ENCODE measurements at places on chromosomes 5 and 9. TPM values are rescaled to one million over a fixed set of nuclear protein-coding genes. Genes with fewer than 3 reads are reported as not detected.

The PCDHGB6 gene
- 71.5 TPM for total RNA-seq

DNA sequence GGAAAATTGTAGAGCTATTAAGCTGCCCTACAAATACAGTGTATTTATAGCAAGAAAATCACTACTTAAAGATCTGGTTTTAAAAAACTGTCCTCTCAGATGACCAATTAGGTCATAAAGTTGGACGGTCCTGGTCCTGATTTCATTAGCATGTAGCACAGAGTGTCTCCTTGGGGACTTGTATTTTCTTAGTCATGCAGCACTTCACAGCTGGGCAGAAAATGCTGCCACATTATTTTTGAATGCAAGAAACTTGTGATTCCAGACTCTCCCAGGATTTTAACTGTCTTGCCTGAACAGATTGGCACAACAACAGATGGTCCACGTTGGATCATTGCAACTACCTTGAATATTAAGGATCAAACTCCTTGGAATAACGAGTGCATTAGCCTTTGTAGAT, 348.1 kb upstream of the SGCD start:
- peaks cover 7% of the 10 kb centered on the region for H3K4me1 ChIP-seq
- no peak overlapping the region for H3K4me3 ChIP-seq

DNA sequence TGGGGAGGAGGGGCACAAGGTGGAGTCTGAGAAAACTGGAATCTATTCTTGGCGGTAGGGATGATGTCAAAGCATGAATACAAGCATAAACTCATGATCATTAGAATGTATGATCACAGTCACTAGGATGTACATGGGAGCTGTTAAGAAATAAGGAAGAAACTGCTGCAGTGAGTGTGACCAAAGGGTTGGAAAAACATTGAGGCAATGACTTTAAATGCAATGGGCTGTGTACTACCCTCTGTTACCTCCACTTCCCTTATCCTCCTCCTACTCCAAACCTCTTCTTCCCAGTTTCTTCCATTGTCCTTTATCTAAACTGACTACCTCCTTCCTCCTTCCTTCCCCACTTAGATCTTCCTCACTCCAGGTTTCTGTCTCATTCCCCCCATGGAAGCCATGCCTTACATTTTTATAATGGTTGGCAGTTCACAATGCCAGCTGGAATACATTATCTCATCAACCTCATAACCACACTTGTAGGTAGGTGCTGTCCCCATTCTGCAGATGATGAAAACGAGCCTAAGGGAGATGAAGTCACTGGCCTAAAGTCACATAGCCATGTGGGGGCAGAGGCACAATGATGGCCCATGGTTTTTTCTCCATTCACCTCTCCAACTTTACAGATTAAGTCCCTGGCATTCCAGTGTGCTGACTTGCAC, 21.9 kb upstream of the TNFSF15 start:
- no peak for DNase-seq
- H3K27ac ChIP-seq = no peak overlapping the region
- H3K4me3 ChIP-seq = no peak overlapping the region
- H3K36me3 ChIP-seq = peaks cover 6% of the 10 kb centered on the region
- H3K27me3 ChIP-seq = peaks cover 7% of the 10 kb centered on the region

The CD180 gene
- total RNA-seq = not detected

DNA sequence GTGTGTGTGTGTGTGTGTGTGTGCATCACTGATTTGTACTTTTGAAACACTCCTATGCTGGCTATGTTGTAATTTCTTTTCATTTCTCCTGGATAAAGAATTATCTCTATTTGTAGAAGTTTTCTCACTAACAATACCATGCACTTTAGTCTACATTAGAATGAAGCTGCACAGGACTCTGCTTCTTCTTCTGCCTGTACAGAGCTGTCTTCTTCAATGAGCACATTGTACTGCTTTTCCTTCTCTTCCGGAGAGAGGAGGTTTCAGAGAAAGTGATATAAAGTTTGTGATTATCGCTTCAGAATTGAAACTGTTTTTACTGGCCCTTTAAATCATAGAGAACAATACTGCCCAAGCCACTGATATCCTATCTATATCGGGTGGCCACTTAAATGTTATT, 677.0 kb downstream of the NR2F1-AS1 start:
- H3K27me3 ChIP-seq = no peaks in the 10 kb centered on the region
- no peaks in the 10 kb centered on the region for H3K36me3 ChIP-seq
- no peak overlapping the region for H3K4me3 ChIP-seq
- H3K4me1 ChIP-seq = peaks cover 20% of the 10 kb centered on the region
- no peak for DNase-seq

DNA sequence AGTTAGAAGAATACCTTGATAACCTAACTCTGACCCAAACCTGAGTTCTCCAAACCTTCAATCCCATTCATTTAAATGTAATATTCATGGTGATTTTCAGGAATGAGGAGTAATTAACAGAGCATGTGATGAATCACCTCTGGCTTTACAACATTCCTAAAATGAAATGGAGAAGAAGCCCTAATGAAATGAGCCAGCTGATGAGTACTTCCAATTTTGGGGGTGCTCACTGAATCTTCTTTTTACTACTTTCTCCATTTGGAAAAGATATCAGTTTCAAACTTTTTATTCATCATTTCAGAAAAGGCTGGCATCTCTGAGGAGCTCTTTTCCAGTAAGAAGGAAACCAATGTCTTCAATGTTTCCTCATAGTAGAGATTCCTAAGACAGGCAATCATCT, 2.9 kb upstream of the SPINK5 start:
- no peak for DNase-seq
- no peaks in the 10 kb centered on the region for H3K4me1 ChIP-seq
- H3K27ac ChIP-seq = no peak overlapping the region
- H3K36me3 ChIP-seq = no peaks in the 10 kb centered on the region

GRCh38 chr5:14749579-14750101, 85.1 kb downstream of the OTULIN start:
- no peak overlapping the region for H3K4me3 ChIP-seq
- no peaks in the 10 kb centered on the region for H3K4me1 ChIP-seq
- no peaks in the 10 kb centered on the region for H3K27me3 ChIP-seq
- H3K36me3 ChIP-seq = peaks cover 24% of the 10 kb centered on the region
- DNase-seq = no peak

The SPINK4 gene
- not detected for total RNA-seq

GRCh38 chr5:23208959-23209431, 298.4 kb upstream of the PRDM9 start:
- no peak for DNase-seq
- H3K4me1 ChIP-seq = no peaks in the 10 kb centered on the region
- H3K4me3 ChIP-seq = no peak overlapping the region
- H3K27me3 ChIP-seq = no peaks in the 10 kb centered on the region

The GADD45G gene
- 1.0 TPM for total RNA-seq

The CDX1 gene
- total RNA-seq = 1.0 TPM

GRCh38 chr5:18533137-18533536, 898.9 kb downstream of the TAF11L14 start:
- DNase-seq = no peak
- H3K4me3 ChIP-seq = no peak overlapping the region
- no peaks in the 10 kb centered on the region for H3K4me1 ChIP-seq

- peaks cover 9% of the 10 kb centered on the region for H3K36me3 ChIP-seq
- no peak for DNase-seq
- peak overlapping the region; percentile 11 for H3K27ac ChIP-seq
- H3K4me3 ChIP-seq = no peak overlapping the region
- H3K27me3 ChIP-seq = no peaks in the 10 kb centered on the region
Measured at GRCh38 chr5:14161825-14162556, 18.8 kb downstream of the TRIO start.

- H3K36me3 ChIP-seq = no peaks in the 10 kb centered on the region
- no peak overlapping the region for H3K4me3 ChIP-seq
- H3K4me1 ChIP-seq = peaks cover 4% of the 10 kb centered on the region
- H3K27ac ChIP-seq = no peak overlapping the region
- H3K27me3 ChIP-seq = no peaks in the 10 kb centered on the region
- no peak for DNase-seq
Measured at GRCh38 chr5:91956738-91957137, 573.6 kb upstream of the ARRDC3 start.

- peak; percentile 98 for DNase-seq
- H3K27me3 ChIP-seq = no peaks in the 10 kb centered on the region
- H3K4me1 ChIP-seq = peaks cover 21% of the 10 kb centered on the region
- peaks cover 18% of the 10 kb centered on the region for H3K36me3 ChIP-seq
- H3K4me3 ChIP-seq = peak within 1 kb of the TSS; percentile 92
Measured at GRCh38 chr5:72319976-72320752, at the start of the genes MRPS27 and PTCD2. Gene MRPS27 (minus strand): TSS chr5:72320240. CDS start chr5:72320221, 19 bp downstream. Gene PTCD2 (plus strand): TSS chr5:72320373. CDS start chr5:72320383, 10 bp downstream.

- H3K4me3 ChIP-seq = no peak overlapping the region
- H3K27me3 ChIP-seq = peaks cover 11% of the 10 kb centered on the region
Measured at GRCh38 chr9:89183146-89183545, 4.5 kb upstream of the SHC3 start.

GRCh38 chr9:125985998-125986655, 239.0 kb downstream of the PBX3 start:
- no peaks in the 10 kb centered on the region for H3K36me3 ChIP-seq
- peaks cover 5% of the 10 kb centered on the region for H3K4me1 ChIP-seq
- H3K27ac ChIP-seq = no peak overlapping the region
- peaks cover 12% of the 10 kb centered on the region for H3K27me3 ChIP-seq
- no peak overlapping the region for H3K4me3 ChIP-seq
- peak; percentile 80 for DNase-seq

GRCh38 chr5:122076669-122077365, 1.2 kb downstream of the LOX start:
- DNase-seq = peak; percentile 94
- peak overlapping the region; percentile 93 for H3K4me3 ChIP-seq
- no peaks in the 10 kb centered on the region for H3K36me3 ChIP-seq

The CSF2 gene
- total RNA-seq = not detected

DNA sequence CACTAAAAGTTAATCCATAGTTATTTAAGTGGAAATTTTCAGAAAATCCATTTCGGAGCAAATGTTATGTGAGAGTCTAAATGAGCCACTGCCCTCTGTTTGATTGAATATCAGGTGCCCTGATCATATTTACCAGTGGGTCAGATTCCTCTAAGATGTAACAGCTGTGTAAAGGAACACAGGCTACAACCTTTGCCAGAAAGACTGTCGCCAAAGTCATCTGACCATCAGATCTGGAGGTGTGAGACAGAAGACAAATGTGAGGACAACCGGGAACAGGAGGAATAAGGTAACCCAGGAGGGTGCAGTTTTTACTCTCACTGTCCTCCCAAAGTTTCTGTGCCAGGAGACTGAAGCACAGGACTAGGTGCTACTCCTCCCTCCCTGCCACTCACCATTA, 90.8 kb downstream of the CAAP1 start:
- no peaks in the 10 kb centered on the region for H3K36me3 ChIP-seq
- no peak overlapping the region for H3K4me3 ChIP-seq
- H3K27me3 ChIP-seq = peaks cover 8% of the 10 kb centered on the region
- no peak for DNase-seq

DNA sequence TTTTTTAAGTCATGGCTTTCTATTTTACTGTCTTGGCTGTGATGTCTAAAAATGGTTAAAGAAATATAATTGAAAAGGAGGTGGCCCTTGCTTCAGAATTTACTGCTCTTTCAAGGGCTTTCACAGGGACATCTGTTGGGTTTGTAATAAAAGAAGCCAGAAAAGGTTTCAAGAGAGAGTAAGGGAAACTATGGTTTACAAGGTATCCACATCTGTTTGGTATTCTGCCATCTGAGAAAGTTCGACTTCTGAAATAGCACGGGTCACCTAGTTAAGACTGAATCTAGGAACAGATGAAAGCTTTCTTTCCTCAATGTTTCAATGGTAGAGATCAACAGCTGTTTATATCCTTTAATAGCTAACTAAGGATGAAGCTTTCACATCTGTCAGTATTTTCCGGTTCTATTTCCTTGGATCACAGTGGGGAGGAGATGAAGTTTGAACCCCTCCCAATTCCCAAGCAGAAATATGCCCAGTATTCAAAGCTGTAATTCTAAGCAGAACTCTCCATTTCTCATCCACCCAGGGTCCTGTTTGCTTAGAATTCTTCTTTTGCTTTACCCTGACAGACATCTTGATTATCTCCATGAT, 72.8 kb upstream of the IFNK start:
- H3K27me3 ChIP-seq = peaks cover 17% of the 10 kb centered on the region
- peaks cover 5% of the 10 kb centered on the region for H3K4me1 ChIP-seq
- no peak overlapping the region for H3K27ac ChIP-seq
- H3K36me3 ChIP-seq = peaks cover 8% of the 10 kb centered on the region
- H3K4me3 ChIP-seq = no peak overlapping the region

The CDKN2A gene
- total RNA-seq = 14.3 TPM

DNA sequence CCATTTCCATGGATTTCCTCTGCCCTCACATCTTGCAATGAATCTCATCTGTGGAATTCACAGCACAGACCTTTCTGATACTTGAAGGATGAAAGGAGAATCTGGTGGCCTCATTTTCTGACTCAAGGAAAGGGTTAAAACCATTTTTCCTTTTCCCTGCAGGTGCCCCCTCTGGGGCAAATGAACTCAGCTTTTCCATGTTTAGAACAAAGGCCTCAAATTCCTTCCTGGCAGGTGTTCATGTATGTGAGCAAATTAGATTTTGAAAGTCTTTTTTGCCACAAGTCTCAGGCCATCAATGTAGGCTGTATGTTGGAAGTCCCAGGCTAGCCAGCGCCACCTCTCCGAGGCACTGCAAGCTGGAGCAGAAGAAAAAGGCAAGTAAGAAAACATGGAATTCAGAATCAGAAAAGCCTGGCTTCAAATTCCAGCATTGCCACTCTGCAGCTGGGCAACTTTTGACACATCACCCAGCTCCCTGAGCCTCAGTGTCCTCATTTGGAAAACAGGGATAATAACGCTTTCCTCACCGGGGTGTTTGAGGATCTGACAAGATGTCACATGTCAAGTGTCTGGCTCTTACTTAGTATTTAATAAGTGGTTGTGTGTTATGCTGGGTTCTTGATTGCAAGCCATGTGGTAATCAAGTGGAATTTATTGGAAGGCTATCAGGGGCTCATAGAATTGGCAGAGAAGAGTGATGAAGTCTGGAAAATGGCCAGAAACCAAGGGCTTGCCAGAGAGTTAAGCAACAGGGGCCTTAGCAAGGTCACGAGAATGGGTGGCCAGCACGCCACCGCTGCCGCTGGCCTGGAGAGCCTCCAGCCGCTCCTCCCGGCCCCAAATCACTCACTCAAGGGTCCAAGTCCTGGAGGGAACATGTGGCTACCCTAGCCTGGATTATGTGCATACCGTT, 48.4 kb upstream of the SMIM23 start:
- no peaks in the 10 kb centered on the region for H3K4me1 ChIP-seq
- no peak overlapping the region for H3K4me3 ChIP-seq
- H3K27me3 ChIP-seq = peaks cover 22% of the 10 kb centered on the region
- no peak for DNase-seq

The ZFP2 gene
- 1.7 TPM for total RNA-seq

The CDH9 gene
- not detected for total RNA-seq

GRCh38 chr9:6904371-6904770, 146.6 kb downstream of the KDM4C start:
- H3K27ac ChIP-seq = no peak overlapping the region
- H3K4me3 ChIP-seq = no peak overlapping the region
- H3K4me1 ChIP-seq = peaks cover 7% of the 10 kb centered on the region
- no peaks in the 10 kb centered on the region for H3K36me3 ChIP-seq

Measured in osteocyte (in vitro differentiated cells).